ENCODE measurements at places on chromosomes 2 and 18.

- no peak for DNase-seq
These were observed 155.5 kb downstream of the LDLRAD4 start for GRCh38 chr18:13374096-13374467.

DNA sequence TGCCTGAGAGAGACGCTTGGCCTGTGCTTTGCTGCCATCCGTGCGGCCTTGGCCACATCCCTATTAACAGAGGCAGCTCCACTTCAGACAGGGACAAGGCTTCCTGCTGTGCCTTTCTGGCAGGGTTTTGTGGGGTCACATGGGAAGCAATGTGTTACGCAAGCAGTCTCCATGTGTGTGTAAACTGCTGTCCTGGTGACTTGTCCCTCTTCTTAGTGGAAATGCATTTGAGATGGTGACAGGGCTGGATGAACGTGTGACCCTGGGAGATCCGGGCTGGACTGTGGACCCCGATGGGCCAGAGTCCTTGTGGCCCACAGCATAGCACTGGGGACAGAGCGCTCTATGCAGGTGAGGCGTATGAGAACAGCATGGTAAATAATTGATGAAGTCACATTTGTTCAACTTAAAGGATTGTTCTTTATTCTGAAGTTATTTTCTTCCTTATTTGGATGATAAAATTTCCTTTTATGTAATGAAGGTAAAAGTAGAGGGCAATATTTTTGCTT, 23.2 kb downstream of the ASB1 start:
- DNase-seq: peak; percentile 93

- DNase-seq: no peak
These were observed 97.4 kb downstream of the PLB1 start for GRCh38 chr2:28593160-28593755.

- no peak for DNase-seq
These were observed 27.2 kb upstream of the FAM136A start for GRCh38 chr2:70328921-70329561.

- no peak for DNase-seq
These were observed 206.4 kb upstream of the SLC39A10 start for GRCh38 chr2:195450552-195451113.

GRCh38 chr18:75035928-75036327, 173.0 kb downstream of the PTGR3 start:
- DNase-seq: no peak

- no peak for DNase-seq
These were observed 29.1 kb downstream of the SP140L start for GRCh38 chr2:230356084-230356483.

GRCh38 chr18:48877941-48878340, 72.8 kb downstream of the SMAD7 start:
- DNase-seq: no peak

DNA sequence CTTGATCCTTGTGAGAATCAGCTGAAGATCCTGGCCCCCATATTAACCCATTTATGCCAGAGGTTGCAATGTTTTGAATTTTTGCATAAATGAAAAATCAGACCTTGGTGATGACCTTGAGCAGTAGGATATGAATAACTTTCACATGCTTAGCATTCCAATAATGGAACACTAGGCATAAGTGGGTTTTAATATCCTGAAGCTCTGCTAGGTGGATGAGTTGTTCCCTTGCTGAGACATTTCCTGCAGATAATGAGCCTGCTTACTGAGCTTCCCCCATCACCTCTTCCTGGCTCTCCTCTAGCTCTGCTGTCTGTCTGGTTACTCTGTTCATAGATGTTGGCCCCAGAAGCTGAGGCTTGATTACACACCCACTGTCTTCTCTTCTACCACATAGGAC, 25.5 kb upstream of the SEC11C start:
- DNase-seq: no peak

GRCh38 chr2:9690252-9690651, 59.5 kb upstream of the YWHAQ start:
- no peak for DNase-seq

DNA sequence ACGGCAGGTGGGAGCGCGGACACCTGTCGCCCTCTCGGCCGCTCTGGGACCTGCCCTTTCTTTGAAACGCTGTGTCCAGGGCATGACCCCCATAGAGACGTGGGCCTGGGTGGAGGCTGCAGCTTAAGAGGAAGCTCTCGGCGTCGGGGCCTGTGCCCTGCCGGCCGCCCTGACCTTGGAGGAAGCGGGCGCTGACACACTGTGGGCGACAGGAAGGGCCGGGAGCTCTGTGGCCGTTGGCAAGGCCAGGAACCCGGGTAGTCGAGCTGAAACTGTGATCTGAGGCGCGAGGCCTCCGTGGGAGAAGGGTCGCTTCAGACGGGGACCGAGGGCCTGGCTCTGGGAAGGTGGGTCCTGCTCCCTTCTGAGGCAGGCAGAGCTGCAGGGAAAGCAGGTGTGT, 28.2 kb downstream of the KCNG2 start:
- DNase-seq: no peak

DNA sequence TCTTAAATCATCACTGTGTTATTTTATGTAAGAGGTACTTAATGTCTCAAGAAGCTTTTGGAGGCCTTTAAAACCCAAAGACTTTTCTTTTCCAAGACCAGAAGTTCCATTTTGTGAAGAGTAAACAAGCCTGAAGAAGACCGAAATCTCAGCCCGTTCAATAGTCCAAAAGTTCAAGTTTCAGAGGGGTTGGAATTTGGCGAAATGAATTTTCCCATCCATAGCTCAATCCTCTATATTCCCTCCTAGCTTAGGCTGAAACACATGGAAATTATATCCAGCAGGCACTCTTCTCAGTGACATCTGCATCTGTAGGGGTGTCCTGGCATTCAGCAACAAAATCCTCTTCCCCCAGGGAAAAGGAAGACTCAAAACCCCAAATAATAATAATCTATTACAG, 344.6 kb downstream of the ARHGAP15 start:
- DNase-seq: no peak

GRCh38 chr2:85418132-85419008, at the start of gene SH2D6:
SH2D6 (plus strand) TSS chr2:85418714; CDS start chr2:85429466, 10,752 bp downstream.
- peak; percentile 97 for DNase-seq

GRCh38 chr2:177868806-177869205, 203.8 kb downstream of the PDE11A start:
- DNase-seq: no peak

Data from esophagus muscularis mucosa (tissue), 4 donors.